ENCODE measurements at places on chromosomes 7 and 10.

- DNase-seq = no peak
Measured at GRCh38 chr10:70035531-70035930, 17.1 kb upstream of the MACROH2A2 start.

DNA sequence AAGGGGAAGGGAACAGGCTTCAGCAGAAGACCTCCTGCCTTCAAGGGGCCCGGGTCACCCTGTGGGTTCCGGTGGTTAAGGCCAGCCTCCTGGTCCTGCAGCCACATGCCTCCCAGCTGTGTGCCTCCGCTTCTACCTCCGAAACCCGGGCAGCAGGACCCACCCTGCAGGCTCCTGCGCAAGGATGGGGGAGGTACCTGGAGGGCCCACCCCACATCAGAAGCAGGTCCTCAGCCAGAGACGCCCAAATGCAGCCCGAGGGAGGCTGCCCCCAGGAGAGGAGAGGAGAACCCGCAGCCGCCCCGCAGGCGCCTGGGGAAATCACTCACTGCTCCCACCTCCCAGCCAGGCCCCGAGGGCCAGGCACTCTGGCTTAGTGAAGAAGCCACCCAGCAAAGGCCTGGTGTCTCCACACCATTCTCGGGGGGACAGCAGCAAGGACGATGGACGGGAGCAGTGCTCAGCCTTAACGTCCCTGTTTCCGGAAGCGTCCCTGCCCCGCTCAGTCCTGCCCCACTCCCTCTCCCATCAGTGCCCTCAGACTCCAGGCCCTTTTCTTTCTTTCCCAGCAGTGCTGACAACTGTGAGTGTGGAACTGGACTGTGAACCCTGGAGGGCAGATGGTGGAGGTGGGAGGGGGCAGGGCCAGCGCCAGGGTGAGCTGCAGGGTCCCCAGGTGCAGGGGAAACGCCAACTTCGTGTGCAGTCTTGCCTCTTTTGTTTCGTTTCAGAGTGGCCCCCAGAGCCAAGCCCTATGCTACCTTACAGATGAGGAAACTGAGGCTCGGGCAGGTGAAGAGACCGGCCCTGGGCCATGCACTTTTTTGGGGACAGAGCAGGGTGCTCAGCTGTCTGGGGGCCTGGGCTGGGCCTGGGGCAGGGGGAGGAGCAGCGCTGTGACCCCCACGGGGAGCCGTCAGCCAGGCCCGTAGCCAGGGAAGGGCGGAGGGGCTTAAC lies 138.0 kb downstream of the FAM53B start:
- DNase-seq = no peak

GRCh38 chr10:30176182-30176581 lies 116.8 kb upstream of the JCAD start:
- DNase-seq = no peak

GRCh38 chr10:128539510-128540127 lies 413.4 kb upstream of the MKI67 start:
- no peak for DNase-seq

- no peak for DNase-seq
Measured at GRCh38 chr10:14531974-14532373, 201.2 kb upstream of the FRMD4A start.

GRCh38 chr10:92699518-92700381 lies 10.0 kb downstream of the HHEX start:
- peak; percentile 14 for DNase-seq

GRCh38 chr10:88416801-88417200 lies 166.3 kb downstream of the RNLS start:
- no peak for DNase-seq

GRCh38 chr10:71378336-71379117 lies 18.2 kb upstream of the CDH23 start:
- no peak for DNase-seq

DNA sequence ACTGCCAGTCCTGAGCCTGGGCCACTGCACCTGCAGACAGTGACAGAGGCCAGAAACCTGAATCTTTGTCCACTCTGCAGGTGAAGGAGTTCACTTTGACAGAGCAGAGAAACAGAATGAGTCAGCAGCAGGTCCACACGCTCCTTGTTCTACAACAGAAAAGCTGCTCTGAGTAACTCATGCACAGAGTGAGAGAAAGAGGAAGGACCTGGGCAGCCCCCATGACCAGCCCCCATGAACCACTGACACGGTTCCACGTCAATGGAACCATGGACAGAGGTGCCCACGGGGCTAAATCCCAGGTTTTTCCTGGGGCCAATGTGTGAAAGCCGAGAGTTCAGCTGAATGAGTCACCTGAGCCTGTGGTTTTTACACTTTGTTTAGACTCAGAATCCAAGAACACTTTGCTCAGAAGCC lies 40.8 kb upstream of the CTBP2 start:
- peak; percentile 15 for DNase-seq

- DNase-seq = no peak
Measured at GRCh38 chr7:107254398-107254985, 85.7 kb downstream of the HBP1 start.

- no peak for DNase-seq
Measured at GRCh38 chr7:133331861-133332260, 79.0 kb downstream of the EXOC4 start.

DNA sequence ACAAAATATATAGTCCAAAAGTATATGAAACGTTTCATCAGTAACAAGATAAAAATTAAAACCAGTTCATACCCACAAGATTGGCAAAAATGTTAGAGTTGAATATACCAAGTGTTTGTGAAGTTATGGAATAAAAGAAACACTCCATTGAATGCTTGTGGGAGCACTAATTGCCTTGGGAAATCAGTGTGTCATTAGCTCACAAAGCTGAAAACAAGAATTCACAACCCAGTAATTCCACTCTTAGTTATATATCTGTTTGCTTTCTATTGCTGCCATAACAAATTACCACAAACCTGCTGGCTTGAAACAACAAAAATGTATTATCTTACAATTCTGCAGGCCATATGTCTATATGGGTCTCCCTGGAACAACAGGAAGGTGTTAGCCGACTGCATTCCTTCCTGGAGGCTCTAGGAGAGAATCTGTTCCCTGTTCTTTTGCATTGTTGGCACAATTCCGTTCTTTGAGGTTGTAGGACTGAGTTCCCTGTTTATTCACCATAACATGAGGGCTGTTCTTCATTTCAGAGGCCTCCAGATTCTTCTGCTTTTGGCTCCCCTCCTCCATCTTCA lies 45.7 kb downstream of the SEM1 start:
- no peak for DNase-seq

DNA sequence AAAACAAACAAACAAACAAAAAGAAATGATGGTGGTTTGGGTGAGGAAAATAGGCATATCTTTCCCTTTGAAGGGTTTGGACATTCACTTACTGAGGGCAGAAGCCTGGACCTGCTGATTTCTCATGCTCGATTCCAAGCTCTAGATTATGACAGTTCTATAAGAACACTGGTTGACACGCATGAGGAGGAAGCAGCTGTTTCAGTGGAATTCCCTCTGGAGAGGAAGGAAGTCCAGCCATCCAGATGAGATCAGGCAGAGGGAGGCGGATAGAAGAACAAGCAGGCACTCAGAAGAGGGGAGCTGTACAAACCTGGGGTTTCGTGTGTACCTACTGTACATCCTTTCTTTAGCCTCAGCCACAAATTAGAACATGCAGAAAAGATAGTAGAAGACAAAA lies 691.9 kb downstream of the INHBA start:
- peak; percentile 23 for DNase-seq

- peak; percentile 94 for DNase-seq
Measured at GRCh38 chr10:19638182-19638895, 177.9 kb upstream of the PLXDC2 start.

DNA sequence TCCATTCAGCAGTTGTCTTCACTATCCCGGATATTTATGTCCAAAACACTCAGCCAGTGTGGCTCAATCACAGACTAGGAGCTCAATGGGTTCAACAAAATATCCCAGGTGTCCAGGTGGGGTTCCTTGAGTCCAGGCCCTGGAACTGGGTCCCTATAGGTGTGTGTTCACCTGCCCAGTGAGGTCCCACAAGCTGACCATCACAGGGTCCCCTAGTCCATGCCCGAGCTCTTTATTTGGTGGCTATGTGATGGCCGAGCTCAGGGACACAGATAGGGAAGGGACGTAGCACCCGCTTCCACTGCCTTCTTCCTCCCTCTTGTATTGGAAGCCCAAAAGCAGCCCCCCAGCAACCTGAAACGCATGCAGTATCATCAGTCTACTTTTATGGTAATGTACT lies 78.9 kb upstream of the DDC start:
- no peak for DNase-seq

DNA sequence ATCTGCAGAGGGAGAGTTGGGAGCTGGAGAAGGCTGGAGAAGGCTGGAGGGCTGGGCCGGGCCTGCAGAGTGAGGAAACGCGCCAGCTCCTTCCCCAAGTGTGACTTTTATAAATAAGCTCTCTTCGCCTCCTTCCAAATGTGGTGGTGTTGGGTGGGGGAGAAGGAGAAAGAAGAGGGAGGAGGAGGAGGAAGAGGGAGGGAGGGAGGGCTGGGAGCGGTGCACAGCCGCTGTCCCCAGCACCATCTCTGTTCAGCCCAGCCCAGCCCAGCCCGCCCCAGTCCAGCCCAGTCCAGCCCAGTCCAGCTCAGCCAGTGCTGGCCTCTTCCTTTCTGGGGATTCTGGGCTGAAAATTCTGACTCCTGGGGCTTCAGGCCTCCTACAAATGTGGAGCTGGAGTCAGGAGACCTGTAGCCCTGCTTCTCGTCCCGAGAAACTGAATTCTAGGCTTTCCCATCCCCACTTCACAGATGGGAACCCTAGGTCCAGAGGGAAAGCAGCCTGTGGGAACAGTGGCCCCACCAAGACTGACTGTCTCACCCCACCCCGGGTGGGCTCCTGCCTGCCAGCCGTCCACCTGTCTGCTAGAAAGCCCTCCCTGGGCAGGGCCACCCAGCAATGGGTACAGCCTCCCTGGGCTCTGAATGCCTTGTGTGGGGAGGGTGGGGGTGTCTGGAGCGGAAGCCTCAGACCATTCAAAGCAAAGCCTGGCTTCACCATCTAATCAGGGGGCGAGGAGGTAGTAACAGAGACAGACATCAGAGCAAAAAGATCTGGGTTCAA lies 2.3 kb downstream of the STX1A start:
- DNase-seq = peak; percentile 35

DNA sequence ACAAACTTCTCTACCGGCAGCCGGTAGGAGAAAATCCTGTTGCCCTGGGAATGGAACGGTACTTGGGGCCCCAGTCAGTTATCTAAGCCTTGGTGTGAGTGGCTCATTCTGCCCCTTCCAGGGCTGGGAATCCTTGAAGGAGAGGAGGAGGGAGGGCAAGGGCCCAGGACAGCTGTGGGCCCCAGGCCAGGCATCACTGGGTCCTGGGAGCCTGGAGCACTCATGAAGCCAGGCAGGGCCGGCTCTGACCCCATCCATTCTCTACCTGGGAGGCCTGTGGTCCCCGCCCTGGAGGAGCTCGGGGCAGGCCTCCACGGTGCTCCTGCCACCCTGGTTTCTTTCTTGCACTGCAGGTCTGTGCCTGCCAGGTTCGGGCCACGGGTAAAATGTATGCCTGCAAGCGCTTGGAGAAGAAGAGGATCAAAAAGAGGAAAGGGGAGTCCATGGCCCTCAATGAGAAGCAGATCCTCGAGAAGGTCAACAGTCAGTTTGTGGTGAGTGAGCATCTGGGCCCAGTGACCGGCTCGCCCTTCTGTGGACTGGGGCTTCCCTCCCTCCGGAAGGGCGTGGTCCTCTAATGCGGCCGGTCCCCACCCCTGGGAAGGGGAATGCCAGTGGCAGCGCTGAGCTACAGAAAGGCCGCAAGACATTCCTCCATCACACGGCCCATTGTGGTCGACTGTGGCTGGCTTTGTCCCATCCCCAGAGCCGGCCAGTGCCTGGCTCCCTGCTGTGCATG lies 111.3 kb downstream of the RGS10 start:
- no peak for DNase-seq

DNA sequence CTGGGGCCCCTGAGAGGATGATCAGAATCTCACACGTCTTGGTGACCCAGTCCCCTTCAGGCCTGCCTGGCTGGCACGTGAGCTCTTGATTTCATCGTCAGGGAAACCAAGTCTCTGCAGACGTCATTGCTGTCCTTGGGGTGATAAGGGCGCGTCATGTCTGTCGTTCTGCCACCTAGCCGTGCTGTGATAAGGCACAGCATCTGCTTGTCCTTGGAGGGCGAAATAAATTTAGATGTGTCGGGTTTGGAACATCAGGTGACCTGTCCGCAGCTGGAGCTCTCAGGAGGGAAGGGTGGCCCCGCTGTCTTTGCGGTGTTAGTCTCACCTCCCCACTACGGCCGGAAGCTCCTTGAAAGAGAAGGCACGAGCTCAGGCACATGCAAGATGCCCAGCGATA lies 129.2 kb downstream of the GRK5 start:
- no peak for DNase-seq

- peak; percentile 37 for DNase-seq
Measured at GRCh38 chr10:104077247-104077646, 8.4 kb downstream of the COL17A1 start.

DNA sequence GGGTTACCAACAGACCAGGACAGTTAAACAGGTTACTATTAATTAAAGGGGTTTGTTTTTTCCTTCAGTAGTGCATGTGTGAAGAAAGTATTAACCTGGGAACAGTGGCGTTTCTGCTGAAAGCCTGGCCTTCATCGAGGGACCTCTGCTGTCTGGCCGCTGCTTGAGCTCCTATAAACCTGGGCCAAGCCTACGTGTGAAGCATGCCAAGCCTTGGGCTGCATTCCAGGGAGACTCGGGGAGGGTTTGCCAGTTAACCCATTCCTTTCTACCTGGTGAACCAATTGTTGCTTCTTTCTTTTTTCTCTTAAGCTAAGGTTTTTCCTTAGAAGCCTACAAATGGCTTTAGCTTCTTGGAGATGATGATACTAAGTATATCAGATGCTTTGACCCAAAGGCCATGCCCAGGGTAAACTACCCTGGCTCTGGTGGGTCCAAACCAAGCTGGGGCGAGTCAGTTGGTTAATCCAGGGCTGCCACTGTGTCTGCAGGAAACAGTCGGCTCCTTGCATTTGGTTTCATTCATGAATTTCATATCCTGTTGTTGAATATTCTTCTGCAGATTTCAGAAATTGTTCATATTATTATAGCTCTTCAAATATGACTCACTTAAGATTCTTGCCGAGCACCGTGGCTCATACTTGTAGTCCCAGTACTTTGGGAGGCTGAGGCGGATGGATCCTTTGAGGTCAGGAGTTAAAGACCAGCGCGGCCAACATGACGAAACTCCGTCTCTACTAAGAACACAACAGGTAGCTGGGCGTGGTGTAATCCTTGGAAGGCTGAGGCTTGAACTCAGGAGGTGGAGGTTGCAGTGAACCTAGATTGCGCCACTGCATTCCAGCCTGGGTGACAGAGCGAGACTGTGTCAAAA lies 23.8 kb downstream of the PFKP start:
- peak; percentile 95 for DNase-seq

DNA sequence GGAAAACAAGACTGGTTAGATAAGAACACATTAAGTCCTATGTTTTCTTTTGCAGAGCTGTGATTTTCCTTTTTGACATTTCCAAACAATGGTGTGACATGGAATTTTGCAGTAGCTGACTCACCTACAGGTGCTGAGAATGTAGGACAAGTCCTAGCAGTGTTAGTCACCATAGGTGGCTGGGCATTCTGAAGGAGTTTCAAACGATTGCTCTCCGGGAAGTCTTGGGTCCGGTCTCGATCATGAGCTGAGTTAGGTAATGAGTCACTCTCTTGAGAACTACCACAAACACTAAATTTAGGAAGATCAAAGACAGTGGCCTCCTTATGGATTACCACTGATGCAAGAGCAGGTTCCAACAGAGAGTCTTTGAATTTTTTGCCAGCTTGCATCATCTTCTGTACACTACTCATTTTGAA lies 3.6 kb downstream of the FIGNL1 start:
- peak; percentile 39 for DNase-seq

All from brain microvascular endothelial cell (primary cell).